ENCODE measurements at places on chromosomes 12 and 14.

DNA sequence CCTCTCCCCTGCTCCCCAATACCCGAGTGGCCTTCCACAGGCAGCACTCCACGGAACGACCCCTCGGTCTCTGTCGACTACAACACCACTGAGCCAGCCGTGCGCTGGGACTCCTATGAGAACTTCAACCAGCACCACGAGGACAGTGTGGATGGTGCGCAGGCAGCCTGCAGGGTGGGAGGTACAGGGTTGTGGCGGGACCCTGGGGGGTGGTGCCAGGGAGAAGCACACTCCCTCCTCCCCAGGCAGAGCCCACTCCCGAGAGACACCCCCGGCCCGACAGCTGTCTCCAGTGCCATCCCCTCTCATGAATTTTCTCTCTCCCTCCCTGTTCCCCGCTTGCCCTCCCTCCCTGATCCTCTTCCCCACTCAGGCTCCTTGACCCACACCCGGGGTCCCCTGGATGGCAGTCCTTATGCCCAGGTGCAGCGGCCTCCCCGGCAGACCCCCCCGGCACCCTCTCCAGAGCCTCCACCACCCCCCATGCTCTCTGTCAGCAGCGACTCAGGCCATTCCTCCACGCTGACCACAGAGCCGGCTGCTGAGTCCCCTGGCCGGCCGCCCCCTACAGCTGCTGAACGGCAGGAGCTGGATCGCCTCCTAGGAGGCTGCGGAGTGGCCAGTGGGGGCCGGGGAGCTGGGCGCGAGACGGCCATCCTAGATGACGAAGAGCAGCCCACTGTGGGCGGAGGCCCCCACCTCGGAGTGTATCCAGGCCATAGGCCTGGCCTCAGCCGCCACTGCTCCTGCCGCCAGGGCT, 9.0 kb downstream of the TNS2 start:
- no peak for DNase-seq

DNA sequence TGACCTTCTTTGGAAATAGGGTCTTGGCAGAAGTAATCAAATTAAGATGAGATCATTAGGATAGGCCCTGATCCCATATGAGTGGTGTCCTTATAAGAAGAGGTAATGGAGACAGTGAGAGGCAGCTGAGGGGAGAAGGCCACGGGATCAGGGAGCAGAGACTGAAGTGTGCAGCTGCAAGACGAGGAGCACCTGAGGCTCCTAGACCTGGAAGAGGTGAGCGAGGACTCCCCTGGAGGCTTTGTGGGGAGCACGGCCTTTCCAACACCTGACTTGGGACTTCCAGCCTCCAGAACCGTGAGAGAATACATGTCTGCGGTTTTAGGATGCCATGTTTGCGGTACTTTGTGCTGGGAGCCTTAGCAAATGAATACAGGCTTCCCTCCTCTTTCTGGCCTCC, 37.5 kb downstream of the LRTM2 start:
- DNase-seq: no peak

GRCh38 chr12:53532021-53532420, 24.7 kb upstream of the NPFF start:
- DNase-seq: no peak

DNA sequence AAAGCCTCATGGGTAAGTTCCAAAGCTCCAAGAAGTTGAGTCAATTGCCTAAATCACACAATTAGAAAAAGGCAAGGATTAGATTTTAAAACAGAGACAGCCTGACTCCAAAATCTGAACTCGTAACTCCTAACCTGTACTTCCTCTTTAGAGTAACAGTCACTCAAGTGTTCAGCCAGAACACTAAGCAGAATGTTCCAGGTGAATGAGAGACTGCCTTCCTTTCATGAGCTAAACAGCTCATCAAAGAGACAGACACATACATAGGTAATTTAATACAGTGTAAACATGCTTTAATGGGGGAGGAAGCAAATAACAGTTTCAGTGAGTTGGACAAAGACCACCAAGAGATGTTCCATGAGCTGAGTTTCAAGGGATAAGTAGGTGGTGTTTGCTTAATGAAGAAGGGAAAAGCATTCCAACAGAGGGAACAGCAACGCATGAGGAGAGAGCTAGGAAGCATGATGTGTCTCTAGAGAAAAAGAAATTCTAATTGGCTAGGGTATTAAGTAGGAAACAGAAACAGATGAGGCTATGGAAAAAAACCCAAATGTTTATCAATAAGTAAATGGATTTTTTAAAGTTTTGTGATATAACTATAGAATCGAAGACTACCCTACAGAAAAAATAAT, 403.9 kb downstream of the MED13L start:
- no peak for DNase-seq

DNA sequence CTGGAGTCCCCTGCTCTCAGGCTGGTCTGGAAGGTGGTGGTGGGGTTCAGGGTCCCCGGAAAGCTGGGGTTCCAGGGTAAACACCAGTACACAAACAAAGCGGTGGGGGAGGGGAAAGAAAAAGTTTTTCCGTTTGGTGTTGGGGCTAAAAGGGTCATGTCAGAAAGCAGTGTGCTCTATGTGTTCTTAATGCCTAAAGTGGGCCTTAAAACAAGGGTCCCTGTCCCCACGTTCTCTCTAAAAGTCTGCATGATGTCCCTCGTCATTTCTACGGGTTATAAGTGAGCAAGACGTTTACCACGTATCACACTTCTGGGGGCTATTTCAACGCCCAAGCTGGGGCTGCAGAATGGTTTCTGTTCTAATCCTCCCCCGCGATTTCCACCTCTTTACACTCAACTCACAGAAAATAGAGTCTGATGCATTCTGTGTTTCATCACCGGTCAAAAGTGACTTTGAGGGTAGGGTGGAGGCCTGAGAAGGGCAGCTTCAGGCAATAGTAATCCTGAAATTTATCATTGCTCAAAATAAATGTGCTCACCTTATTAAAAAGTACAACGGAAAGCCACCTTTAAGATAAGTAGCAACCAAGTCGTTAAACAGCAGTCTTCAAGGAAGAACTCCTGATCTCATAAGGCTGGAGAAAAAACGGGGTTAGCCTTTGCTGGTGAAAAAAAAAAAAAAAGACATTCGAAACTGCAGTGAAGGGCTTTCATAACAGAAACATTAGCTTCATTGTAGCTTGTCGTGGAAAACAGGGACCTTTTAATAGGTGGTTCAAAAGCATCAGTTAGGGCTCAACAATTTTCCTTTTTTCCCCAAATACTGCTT, 63.9 kb upstream of the PTGR2 start:
- DNase-seq: no peak

GRCh38 chr12:110780448-110780847, 37.8 kb upstream of the PPP1CC start:
- peak; percentile 21 for DNase-seq
